ENCODE measurements at places on chromosomes 13 and 19. TPM values are rescaled to one million over a fixed set of nuclear protein-coding genes. Genes with fewer than 3 reads are reported as not detected.

GRCh38 chr13:69595181-69595580, 512.4 kb upstream of the ATXN8OS start:
- no peak for DNase-seq

GRCh38 chr19:27746691-27747380, 1466.1 kb downstream of the UQCRFS1 start:
- DNase-seq = no peak

Gene ZNF724
- 11.1 TPM for total RNA-seq

GRCh38 chr19:30634996-30635975, 263.1 kb downstream of the ZNF536 start:
- DNase-seq = no peak

DNA sequence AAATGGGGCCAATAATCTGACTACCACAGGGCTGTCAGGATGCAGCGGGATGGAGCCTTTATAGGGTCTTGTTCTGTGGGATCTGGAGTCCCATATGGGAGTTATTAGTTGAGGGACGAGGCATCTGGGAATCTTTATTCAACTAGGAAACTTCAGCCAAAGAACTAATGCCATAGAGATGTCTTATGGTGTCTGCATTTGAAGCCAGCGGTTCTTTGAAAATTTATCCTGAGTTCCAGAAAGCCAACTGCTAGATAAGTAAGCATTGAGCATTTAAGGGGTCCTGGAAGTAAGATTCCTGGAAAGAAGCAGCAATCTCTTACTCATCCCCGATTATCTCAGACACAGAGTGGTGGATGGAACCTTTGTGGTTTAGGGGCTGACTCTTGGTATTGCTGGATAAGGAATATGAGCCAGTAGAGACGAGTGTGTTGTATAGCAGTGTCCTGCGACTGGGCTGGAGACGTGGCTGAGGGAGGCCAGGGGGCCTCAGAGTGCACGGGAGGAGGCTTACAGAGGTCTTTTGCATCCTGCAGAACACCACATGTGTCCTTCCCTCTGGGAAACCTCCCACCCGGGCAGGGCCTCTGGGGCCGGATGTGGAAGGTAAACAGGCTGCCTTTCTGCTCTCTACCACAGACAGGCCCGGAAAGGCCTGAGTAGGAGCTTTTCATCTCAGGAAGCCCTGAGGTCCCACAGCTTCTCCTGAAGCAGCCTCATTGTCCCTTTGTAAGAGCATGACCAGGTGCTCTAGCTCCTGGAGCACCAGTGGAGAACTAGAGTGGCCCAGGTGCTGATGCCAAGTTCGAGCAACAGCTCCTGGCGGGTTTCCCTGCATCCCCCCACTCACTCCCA, 28.8 kb downstream of the ACTN4 start:
- DNase-seq = no peak

GRCh38 chr19:15455996-15456395, 6.2 kb upstream of the WIZ start:
- DNase-seq = no peak

DNA sequence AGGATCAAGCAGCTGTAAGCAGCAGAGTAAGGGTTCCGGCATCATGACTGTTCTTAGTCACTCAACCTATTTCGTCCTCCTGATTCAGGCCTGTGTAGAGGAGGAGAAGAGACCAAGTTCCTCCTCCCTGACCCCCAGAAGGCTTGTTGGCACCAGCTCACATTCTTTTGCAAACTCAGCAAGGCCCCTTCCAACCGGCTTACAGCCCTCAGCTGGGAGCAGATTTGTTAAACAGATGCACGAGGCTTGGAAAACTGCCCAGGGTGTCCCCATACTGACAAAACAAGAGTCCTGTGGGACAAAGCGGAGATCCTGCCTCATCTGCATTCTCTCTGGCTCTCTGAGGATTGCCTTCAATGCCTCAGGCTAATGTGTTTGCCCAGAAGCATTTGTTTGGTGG, 113.2 kb upstream of the SOX21 start:
- DNase-seq = peak; percentile 40

GRCh38 chr13:73089213-73089612, 30.4 kb downstream of the KLF5 start:
- no peak for DNase-seq

DNA sequence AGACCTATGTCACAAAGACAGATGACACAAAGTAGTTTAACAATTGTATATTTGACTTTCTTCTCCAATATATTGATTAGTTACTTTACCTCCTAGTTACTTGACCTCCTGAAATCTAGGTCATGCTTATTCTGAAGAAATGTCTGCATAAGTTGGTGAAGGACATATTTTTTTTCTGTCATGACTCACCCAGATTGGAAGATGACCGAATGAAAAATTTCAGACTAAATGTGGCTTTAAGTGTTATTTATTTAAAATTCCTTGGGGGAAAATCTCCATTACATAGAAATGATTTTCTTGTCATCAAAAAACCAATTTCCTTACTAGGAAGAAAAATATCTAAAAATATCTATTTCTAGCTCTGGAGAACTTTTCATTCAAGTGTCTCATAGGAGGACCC, 217.1 kb downstream of the POSTN start:
- no peak for DNase-seq

Gene SPC24
- 55.4 TPM for total RNA-seq
